ENCODE measurements at places on chromosomes 13 and 19.

- DNase-seq: no peak
These were observed at the start of gene LRP3 for GRCh38 chr19:33193865-33194362. Gene LRP3, plus strand, starts transcription at chr19:33194330. Its CDS starts 456 bp downstream, at chr19:33194786.

- DNase-seq: no peak
These were observed 110.3 kb downstream of the NALCN start for GRCh38 chr13:101305981-101306411.

DNA sequence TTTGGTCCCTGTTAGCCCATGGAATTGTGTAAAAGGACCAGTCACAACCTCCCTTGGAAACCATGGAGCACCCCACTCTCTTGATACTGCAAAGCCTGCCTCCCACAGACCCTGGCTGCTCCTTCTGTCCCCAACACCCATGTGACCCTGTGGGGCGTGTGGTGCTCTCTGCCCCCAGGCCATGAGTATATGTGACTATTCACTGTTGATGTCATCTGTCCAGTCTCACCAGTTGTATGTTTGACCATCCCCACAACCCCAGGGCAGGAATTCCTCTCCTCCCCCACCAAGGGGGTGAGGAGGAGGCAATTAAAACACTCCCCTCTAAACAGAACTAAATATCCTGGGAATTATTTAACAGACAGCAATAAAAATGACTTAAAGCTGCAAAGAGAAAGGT, 35.2 kb downstream of the KCTD15 start:
- DNase-seq: no peak

- DNase-seq: no peak
These were observed 6.1 kb upstream of the LMNB2 start for GRCh38 chr19:2462635-2463421.

- no peak for DNase-seq
These were observed at the start of gene CAPS for GRCh38 chr19:5913739-5914357. Gene CAPS, plus strand, starts transcription at chr19:5914254. Its CDS starts 153 bp downstream, at chr19:5914407.

GRCh38 chr13:98442391-98443230, 134.3 kb downstream of the STK24 start:
- no peak for DNase-seq

- DNase-seq: no peak
These were observed 1246.2 kb downstream of the SLITRK1 start for GRCh38 chr13:82636119-82636518.

GRCh38 chr19:17135001-17135853, 59.6 kb downstream of the MYO9B start:
- peak; percentile 57 for DNase-seq

DNA sequence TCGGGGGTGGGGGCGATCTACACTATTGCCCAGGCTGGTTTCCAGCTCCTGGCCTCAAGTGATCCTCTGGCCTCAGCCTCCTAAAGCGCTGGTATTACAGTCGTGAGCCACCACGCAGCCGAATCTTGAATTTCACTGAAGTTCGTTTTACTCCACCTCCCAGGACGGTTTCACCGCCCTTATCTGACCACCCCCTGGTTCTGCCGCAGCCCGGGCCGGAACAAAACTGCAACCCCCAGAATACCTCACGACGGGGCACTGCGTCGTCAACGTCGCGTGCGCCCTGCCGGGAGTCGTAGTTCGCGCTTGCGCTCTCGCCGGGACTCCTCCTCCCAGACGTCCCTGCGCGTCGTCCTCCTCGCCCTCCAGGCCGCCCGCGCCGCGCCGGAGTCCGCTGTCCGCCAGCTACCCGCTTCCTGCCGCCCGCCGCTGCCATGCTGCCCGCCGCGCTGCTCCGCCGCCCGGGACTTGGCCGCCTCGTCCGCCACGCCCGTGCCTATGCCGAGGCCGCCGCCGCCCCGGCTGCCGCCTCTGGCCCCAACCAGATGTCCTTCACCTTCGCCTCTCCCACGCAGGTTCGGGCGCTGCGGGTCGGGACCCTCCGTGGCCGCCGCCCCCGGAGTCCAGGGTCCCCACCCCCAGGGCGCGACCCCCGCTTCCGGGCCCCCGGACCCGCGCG, at the start of gene ATP5F1D:
Gene ATP5F1D (plus strand): TSS at position 335 of the 679 bp plus-strand sequence. CDS start 100 bp downstream, at position 435.
- peak; percentile 94 for DNase-seq

DNA sequence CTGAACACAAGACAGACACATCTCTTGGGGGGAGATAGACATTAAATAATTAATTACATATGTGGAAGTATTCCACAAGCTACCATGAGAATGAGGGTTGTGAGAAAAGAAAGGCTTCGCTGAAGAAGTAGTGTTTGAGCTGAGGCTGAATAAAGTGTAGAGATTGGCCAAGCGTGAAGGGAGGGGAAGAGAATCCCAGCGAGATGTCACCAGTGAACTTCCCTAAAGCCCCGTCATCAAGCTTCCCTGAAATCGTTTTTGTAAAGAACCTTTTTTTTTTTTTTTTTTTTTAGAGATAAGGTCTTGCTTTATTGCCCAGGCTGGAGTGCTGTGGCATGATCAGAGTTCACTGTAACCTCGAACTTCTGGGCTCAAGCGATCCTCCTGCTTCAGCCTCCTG, 235.2 kb downstream of the KCNRG start:
- no peak for DNase-seq

DNA sequence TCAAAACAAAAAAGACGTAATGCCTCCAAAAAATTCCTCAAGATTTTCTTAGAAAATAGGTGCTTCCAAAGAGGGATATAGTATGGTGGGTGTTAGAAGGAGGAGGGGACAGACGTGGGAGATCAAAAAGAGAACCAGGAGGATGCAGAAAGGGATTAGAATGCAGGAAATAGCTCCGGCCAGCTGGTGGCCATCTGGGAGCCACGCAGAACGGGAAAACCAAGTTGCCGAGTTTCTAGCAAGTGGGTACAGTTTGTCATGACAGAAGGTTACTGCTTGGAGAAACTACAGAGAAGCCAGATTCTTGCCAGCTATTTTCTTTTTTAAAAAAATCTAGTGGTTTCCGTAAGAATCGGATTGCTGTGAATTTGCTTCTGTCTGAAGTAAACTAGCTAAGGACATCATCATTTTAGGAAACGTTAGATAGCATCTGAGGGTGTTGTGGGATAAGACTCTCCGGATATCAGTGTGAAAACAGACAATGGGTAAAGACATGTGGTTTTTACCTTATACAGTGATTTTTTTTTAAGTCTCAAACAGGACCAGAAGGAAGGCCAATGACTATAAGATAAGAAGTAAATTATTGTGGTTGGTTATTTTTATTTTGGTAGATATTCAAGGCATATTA, 104.9 kb downstream of the HSPH1 start:
- DNase-seq: no peak

DNA sequence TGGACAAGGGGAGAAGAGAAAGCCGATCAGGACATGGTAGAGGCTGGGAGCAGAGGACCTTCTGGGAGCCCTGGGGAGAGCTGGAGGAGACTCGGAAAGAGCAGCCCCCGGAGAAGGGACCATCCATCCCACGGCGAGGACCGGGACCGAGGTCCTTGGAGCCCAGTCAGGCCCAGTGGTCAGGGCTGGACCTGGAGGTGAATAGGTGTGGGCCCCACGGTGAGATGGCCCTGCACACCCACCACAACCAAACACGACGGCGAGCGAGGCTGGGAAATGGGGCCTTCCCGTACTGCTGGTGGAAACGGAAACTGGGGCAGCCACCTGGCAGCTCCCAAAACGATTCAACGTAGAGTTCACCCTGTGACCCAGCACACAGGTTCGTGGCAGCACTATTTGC, 3.7 kb upstream of the NTN5 start:
- DNase-seq: no peak

DNA sequence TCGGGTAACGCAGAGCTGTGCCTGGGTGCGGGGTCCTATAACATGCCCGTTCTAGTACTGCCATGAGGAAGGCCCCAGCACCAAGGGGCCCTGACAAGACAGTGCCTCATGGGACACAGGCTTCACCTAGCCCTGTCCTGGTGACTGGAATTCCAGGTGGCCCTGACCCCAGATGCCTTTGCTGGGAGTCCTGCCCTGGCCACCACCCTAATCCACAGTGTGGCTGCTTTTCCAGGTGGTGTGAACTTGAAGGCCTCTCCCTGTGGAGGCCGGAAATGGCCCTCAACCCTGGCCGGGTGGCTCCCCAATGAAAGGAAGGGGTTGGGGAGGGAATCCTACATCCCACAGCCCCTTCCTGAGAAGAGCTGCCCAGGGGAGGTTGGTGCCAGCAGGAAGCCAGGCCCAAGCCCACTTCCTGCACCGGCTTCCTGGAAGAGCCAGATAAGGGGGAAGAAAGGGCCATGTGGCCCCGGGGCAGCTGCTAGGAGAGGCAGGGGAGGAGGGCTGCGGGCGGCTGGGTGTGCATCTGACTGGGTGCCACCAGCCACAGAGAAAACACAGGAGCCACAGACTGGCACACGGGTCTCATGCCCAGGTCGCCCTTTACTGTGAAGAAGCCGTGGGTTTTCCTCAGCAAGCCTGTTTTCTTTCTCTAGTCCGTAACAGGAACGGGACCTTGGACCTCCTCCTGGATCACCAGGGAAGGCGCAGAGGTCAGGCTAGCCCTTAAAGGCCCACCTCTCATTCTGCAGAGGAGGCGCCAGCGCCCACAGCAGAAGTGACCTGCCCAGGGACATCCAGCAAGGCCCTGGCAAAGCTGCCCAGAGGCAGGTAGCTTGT, 4.7 kb downstream of the LSM4 start:
- peak; percentile 75 for DNase-seq

DNA sequence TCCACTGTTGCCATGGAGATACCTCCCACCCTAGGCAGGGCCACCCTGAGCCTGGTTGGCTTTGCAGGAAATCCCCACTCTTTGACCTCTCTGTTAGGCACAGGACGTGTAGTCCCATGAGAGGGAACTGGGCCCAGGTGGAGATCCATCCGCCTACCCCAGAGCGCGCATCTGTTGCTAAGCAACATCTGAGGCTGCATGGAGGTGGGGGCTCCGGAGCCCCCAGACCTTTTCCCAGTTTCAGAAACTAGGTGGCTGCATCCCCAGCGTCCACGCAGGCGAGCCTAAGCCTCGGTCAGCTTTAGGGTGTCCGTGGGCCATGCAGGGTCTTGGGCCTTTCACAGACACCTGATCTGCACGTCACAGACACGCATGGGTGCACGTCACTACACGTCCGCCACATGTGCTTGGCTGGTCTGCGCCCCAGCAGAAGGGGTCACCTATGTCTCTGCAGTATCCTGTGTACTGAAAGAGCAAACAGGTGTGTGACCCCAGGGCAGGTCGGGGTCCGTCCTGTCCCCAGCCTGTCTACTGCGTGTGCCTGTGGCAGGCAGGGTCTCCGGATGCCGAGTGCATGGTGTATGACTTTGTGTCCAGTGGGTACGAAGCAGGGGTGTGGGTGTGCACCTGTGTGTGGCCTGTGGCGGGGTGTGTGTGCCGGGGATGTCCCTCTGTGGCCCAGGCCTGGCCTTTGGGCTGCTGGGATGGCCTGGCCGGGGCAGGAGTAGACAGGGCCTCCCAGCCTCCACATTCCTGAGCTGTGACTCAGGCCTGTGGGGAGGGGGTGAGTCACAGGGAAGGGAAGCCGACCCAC, 4.1 kb upstream of the CIRBP start:
- DNase-seq: no peak

DNA sequence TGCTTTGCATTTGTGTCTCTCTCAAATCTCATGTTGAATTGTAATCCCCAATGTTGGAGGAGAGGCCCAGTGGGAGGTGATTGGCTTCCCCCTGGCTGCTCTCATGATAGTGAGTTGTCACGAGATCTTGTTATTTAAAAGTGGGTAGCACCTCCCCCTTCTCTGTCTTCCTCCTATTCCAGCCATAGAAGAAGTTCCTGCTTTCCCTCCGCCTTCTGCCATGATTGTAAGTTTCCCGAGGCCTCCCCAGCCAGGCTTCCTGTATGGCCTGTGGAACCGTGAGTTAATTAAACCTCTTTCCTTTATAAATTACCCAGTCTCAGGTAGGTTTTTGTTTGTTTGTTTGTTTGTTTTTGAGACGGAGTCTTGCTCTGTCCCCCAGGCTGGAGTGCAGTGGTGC, 3.8 kb downstream of the LILRA4 start:
- DNase-seq: no peak

GRCh38 chr19:54206030-54206830, 5.6 kb downstream of the RPS9 start:
- DNase-seq: no peak

DNA sequence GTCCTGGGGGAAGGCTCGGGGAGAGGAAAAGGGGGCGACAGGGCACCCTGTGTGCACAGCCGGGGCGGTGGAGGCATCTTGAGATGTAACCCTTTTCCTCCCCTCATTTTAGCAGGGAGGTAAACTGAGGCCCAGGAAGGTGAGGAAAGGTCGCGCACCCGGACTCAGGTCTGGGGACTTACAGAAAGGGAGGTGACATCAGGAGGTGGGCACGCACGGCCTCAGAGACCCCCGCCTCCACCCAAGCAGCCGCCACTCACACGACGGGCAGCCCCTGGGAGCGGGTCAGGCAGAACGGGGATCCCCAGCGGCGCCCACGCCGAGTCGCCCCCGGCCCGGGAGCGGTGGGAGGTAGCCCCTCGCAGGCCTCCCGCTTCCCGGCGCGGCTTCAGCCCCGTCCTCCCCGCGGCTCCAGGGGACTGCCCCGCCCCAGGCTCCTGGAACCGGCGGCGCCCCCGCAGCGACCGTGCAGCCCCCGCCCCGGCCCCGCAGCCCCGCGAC, 477 bp downstream of the PIP5K1C start:
- no peak for DNase-seq

GRCh38 chr19:47778954-47779351, 450 bp downstream of the SELENOW start:
- no peak for DNase-seq

DNA sequence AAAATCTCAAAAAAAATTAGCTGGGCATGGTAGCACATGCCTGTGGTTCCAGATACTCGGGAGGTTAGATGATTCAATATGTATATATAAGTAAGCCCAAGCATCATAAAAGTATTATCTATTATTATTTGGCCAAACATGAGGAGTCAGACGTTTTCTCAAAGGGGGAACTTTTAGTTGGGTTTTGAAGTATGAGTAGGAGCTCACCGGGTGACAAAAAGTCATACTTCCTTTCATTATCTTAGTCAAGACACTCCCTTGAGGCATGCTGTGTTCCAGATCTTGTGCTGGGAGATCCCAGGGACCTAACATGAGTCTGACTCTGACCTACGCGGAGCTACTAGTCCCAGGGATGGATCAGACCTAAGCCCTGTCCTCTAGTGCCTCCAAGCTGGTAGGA, 8.2 kb upstream of the MYH14 start:
- DNase-seq: no peak

DNA sequence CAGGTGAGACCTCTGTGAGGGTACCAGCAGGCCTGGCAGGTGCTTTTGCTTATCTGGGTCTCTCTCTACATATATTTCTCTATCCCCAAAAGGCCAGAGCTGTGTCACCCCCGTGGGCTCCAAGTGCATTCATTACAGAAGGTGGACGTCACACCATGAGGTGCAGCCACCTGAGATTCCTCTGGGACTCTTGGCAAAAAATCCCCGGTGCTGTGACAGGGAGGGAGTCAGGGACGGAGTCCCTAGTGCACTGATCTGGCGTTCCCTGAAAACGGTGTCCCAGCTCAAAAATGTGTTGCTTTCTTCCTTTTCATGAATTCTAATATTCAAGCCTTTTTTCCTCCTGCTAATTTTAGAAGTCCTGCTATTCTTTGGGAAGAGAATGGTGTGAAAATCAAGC, 13.5 kb downstream of the TSHZ3 start:
- no peak for DNase-seq

DNA sequence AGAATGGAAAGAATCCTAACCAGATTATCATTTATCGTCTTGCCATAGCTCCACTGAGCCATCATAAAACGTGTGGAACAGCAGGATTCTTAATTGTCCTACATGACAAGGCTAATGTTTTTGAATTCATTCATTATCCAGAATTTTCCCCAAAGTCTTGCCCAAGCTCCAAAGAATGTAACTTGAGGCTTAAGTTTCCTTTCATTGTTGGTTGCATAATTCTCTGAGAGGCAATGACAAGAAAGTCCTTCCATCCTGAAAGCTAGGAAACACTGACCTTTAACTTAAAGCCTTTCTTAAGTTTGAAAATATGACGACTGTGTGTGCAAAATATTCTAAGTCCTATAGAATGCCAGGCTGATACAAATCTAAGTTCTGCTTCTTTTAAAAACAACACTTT, 546.1 kb downstream of the SUCLA2 start:
- no peak for DNase-seq

Measured in activated CD8-positive, alpha-beta memory T cell treated with anti-CD3 and anti-CD28 coated beads, Interleukin-2, amount 50 U/mL, for 48 hours (primary cell).